ENCODE measurements at places on chromosomes 12 and 14.
A peak's percentile ranks its signal among the peaks of the same experiment; 100 is the strongest.

- DNase-seq = no peak
Measured at GRCh38 chr14:63852271-63852816, 460 bp upstream of the SYNE2 start.

GRCh38 chr14:39665075-39665475 lies 232.8 kb upstream of the FBXO33 start:
- peak; percentile 18 for DNase-seq

DNA sequence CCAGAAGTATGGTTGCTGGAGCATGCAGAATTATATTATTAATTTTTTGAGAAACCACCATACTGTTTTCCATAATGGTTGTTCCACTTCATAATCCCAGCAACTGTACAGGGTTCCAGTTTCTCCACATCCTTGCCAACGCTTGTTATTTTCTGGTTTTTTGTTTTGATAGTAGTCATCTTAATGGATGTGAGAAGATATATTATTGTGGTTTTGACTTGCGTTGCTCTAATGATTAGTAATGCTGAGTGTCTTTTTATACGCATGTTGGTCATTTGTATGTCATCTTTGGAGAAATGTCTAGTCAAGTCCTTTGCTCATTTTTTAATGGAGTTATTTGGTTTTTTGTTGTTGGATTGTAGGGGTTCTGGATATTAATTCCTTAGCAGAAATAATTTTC lies 58.1 kb downstream of the DAAM1 start:
- DNase-seq = no peak

DNA sequence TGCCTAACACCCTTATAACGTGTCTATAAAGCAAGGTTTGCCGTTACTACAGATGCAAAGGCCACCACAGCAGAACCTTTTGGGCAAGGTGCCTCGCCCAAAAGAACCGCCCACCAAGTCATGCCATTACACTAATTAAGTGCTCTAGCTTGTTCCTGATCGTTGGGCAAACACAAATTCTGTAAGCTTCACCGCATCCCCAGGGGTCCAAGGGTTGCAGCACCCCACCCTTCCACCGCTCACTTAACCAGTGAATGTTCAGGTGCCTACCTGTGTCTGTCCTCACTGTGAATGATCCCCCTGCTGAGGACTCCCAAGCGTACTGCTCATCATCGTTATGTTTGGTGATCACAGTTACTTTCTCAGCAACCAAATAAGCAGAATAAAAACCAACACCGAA lies 1.4 kb downstream of the HSP90AA1 start:
- no peak for DNase-seq

DNA sequence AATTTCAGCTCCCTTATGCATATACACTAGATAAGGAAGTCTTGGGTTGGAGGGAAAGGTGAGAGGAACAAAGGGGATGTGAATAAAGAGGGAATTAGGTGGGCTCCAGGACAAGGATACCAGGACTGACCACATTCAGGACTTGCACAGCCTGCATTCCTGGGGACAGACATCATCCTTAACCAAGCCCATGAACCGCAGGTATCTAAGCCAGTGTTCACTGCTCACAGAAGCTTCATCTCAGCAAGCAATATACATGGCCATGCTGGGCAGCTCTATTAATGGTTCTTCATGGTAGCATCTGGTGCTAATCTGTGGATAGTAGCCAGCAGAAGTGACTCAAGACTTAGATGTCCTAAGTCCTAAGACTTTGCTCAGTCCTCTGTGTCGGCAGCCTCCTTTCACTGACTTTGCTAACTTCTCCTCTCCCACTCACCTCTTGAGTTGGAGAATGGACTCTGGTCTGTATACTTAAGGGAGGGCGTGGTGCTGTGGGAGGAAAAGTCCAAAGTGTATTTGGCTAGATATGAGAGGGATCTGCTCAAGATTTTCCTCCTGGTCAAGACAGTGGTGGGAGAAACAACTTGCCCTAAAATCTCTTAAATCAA lies 136.1 kb downstream of the ASCL1 start:
- DNase-seq = no peak

DNA sequence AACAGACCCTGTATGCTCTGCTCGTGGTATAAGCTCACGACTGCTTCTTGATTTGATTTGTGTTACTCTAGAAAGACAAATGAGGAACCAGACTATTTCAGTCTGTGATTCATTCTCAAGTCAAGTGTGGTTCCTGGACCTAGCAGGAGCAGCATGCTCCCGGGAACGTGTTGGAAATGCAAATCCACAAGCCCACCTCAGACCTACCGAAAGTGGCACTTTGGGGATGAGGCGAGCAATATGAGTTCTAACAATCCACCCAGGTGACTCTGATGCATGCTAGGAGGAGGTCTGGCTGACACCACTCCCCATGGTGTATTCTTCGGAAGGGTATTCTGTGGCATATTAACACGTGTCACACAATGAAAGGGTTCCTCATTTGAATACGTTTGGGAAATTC lies 59.5 kb upstream of the TMX1 start:
- DNase-seq = no peak

- DNase-seq = no peak
Measured at GRCh38 chr12:26623136-26623535, 209.9 kb downstream of the ITPR2 start.

DNA sequence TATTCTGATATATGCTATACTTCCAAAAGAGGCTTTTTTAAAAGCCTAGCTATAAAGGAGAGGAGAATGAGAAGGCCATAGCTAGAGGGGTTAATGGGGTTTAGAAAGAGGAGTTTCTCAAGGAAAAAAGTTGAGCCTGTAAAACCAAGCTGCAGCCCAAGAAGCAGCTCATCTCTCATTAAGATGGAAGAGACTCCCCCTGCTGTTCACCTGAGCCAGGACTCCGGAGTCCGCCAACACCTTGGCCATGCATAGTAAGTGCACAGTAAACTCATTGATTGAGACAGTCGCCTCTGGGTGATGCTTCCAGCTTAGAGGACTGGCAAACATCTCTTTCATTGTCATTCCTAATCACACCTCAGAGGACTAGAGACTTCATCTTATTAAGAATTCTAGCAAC lies 46.2 kb downstream of the ANO2 start:
- no peak for DNase-seq

GRCh38 chr12:40382217-40382616 lies 157.4 kb downstream of the LRRK2 start:
- DNase-seq = no peak

DNA sequence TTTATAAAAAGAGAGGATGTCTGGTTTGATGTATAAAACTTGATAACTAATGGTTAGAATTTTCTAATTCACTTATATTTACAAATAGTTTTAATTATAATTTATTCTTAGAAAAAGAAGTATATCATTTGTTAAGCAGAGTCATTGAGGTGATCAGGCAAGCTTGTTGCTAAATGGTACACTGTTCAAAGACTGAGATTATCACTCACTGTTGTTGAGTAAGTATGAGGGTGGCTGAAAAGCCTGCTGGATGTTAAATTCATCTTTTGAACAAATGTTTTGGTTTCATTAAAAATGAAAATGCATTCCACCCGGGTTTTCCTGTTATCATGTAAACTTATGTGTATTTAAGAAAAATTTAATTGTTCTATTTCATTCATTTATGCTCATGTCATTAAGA lies 451.8 kb downstream of the ADAMTS20 start:
- DNase-seq = no peak

DNA sequence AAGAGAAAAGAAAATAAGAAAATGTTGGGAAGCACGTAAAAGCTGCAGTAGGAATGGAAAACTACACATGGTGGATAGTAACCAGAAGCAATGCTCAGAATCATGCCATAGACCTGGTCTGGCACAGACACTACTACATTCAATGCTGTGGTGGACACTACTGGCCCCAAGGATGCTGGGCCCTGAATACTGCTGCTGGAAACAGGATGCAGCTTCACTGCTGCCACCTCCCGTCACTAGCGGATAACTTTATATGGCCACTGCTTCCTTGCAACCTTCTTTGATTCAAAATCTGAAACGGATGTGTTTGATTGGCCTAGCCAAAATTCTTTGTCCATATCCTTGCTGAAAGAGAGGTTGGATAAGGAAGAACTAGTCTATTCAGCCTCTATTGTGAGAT lies 30.7 kb downstream of the ADCY6 start:
- no peak for DNase-seq

GRCh38 chr14:57987596-57988300 lies 121.9 kb upstream of the SLC35F4 start:
- DNase-seq = peak; percentile 14

- peak; percentile 59 for DNase-seq
Measured at GRCh38 chr12:26870491-26871419, 37.8 kb upstream of the ITPR2 start.

DNA sequence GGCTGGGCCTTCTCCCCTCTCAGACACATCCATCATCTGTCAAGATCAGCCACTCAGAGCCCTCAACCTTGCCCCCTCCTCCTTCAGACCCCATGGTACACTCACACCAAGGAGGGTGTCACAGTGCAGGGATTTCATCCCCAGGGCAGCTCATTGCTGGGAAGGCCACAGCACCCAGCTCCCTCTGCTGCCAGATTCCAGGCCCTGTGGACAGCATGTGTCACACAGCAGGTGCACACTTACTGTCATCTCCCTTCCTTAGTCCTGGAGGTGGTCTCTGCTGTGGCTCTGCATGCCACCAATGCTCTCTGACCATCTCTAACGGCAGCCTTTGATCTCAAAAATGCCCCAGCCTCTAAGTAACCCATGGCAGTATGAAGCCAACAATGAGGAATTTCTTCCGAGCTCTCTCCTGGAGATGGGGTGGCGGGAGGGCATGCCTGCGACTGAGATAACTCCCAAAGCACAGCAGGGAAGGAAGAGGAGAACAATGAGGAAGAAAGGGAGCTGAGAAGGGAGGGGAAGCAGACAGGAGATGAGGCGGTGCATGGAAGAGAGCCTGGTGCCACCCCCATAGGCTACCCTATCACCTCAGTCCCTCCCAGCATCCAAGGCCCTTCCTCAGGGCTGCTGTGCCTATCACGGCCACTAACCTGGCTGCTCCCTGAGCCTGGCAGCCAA lies 101.0 kb downstream of the SINHCAF start:
- no peak for DNase-seq

- DNase-seq = no peak
Measured at GRCh38 chr14:58200480-58200841, 512 bp downstream of the ACTR10 start.

DNA sequence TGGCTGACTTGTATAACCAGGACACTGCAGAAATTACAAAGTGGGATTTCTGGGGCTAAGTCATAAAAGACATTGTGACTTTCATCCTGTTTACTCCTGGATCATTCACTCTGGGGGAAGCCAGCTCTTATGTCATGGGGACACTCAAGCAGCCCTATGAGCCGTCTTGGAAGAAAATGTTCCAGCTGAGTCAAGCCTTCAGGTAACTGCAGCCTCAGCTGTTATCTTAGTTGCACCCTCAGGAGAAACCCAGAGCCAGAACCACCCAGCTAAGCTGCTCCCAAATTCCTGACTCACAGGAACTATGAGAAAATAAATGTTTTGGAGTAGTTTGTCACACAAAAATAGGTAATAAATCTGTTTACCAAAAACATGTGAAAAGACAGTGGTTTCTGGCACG lies 43.1 kb upstream of the GXYLT1 start:
- DNase-seq = no peak

DNA sequence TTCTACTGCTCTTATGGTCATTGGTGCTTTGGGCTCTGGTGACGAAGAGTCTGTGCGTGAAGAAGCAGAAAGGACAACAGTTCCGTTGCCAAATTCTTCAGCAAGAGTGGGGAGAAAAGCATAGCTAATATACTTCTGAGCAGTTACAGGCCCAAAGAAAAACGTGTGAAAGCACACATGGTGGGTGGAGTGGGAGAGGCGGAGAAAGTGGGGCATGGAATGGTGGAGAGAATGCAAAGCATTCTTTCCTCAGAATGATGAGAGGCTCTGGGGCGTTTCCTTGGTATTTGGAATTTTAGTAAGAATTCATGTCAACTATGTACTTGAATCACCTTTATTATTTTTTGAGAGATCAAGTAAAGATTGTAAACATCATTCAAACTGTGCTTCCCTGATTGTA lies 396.1 kb downstream of the NAV3 start:
- no peak for DNase-seq

GRCh38 chr12:68686262-68686594 lies 550 bp upstream of the NUP107 start:
- no peak for DNase-seq

- DNase-seq = peak; percentile 58
Measured at GRCh38 chr14:80477388-80478160, 266.3 kb upstream of the DIO2 start.

DNA sequence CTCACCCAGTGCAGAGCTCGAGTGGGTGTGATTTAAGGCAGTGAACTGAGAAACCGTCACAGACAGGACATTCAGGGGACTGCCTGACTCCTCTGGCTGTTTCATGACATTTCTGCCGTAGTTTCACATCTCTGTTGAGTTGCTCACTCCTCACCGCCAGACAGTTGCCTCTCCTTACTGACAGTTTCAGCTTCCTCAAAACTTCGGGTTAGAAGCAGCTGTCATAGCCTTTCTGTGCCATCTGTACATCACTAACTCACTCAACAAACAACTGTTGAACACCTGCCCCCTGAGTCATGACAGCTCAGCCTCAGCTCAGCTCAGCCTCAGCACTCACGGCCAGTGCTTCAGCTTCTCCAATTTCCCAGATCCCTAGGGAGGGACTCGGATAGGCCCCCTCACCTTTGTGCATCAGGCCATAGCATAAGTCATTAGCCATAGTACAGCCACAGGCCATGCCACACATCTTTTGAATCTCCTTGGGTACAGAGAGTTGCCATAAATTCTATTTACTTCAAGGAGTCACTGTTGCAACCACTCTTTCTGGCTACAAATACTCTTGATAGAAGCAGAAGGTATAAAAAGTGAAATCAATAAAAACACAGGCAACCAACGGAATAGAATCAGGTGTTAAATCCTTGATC lies 6.2 kb upstream of the SLC15A4 start:
- no peak for DNase-seq

DNA sequence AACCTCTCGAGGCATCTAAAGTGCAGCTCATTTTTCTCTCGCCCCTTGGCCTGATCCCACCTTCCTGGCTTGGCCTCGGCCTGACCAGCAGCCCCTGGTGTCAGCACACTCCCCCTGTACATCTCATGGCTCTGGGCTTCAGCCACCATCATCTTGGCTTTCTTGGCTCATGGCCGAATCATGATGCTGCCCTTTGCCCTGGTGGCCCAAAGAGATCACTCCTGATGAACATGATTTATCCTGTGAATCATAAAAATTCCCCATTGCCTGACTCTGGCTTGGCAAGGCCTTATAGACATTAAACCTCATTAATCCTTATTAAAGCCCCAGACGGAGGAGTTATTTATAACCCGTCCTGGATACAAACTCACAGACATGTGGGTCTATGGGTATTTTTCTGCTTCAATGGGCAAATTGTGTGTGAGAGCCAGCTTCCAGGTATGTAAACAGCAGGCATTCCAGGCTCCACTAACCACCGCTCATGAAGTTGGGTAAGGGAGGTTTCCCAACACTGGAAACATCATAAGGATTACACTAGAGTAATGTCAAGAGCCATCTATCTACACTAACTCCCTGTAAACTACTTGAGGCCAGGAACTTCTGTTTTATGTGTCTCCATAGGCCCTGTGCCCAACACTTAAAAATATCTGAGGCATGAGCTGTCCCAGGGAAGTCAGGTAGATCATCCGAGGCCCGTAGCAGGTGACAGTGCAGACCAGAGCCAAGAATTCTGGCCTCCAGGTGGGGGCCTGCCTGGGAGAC lies 171.2 kb downstream of the TTC8 start:
- DNase-seq = peak; percentile 93
